Aorta (tissue), 5 donors: ENCODE measurements at places on chromosomes 1 and 21.

DNA sequence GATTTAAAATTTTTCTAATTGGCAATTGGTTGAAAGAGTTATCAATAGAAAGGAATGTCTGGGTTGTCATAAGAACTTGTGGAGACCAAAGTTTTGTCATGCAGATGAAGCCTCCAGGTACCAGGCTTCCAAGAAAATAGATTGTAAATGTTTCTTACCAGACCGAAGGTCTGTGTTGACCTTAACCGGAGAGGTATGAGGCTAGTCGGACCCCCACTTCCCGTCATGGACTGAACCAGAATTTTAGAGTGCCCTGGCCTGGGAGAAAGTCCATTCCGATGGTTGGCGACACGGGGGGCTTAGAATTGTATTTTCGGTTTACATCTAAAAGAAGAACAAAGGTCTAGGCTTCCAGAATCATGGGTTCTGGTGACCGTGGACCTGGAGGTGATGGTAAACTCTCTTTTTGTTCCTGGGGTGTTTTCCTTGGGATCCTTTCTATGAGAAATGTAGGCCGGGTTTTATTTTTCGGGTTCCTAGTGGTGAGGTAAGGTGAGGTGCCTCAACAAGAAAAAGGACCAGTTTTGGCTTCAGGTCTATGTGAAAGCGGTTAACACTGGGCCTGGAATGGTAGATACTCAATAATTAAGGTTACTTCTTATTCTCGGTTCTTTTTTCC, 405 bp upstream of the UHMK1 start:
- DNase-seq: no peak

GRCh38 chr1:154730259-154730658, 122.3 kb upstream of the ADAR start:
- DNase-seq: no peak

DNA sequence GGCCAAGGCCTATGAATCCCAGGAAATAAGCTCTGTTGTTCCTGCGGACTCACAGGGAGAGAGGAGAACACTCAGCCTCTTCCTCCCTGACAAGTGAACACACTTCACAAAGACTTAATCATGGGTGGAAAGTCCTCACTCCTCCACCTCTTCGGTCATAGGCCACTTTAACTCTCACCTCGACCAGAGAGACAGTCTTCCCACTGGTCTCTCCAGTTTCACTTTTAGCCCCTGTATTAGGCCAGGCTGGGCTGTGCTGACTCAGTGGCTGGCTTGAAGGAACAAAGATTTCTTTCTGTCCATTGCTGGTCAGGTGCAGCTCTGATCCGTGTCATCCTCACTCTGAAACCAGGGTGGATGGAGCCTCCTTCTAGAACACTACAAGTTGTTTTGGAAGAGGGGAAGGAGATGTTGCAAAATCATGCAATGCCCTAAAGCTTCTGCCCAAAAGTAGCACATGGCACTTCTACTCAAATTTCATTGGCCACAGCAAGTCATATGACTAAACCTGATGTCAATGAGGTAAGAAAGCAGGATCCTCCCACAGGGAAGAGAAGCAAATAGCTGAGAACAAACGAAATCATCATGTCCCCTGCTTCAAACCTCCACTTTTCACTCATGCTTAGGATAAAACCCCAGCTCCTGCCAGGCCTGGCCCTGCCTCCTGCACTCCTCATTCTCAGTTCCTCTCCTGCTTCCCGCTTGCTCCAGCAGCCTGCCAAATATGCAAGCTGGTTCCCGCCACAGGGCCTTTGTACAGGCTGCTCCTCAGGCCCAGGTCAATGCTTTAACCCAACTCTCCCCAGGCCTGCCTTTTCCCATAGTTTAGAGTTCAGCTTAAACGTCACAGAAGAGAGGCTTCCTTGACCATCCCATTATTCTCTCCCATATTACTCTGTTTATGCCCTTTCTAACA, 150.5 kb upstream of the RUNX3 start:
- DNase-seq: peak; percentile 64

DNA sequence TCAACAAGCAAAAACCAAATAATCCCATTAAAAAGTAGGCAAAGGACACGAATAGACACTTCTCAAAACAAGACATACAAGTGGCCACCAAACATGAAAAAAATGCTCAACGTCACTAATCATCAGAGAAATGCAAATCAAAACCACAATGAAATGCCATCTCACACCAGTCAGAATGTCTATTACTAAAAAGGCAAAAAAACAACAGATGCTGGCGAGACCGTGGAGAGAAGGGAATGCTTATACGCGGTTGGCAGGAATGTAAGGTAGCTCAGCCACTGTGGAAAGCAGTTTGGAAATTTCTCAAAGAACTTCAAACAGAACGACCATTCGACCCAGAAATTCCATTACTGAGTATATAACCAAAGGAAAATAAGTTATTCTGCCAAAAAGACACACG, 145.1 kb upstream of the EDN2 start:
- DNase-seq: no peak

DNA sequence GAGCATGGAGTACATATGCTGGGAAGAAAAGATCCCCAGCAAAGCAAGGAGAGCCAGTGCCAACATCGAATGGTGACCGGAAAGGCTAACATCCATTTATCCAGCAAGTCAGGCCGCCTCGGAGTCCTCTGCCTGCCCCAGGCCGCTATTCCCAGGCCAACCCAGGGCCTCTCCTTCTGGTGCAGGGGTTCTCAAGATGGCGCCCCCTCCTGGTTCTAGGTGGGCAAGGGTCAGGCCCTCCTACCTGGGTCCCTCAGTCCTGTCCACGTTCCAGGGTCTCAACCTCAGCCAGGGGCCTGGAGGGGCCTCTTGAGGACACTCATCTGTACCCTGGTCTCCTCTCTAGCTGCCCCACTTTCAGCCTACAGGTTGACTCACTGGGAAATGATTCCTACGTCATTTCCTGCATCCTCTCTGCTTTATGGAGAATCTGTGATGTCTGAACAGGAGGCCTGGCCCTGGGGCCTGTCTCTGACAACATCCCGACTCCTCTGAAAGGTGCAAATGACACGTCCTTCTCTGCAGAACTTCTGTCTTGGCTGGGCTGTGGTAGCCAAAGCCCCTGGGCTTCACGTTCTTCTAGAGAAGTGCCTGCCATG, 145.3 kb downstream of the PSMG1 start:
- peak; percentile 65 for DNase-seq

- DNase-seq: no peak
These were observed 7.1 kb downstream of the ZBTB21 start for GRCh38 chr21:42003051-42003461.

DNA sequence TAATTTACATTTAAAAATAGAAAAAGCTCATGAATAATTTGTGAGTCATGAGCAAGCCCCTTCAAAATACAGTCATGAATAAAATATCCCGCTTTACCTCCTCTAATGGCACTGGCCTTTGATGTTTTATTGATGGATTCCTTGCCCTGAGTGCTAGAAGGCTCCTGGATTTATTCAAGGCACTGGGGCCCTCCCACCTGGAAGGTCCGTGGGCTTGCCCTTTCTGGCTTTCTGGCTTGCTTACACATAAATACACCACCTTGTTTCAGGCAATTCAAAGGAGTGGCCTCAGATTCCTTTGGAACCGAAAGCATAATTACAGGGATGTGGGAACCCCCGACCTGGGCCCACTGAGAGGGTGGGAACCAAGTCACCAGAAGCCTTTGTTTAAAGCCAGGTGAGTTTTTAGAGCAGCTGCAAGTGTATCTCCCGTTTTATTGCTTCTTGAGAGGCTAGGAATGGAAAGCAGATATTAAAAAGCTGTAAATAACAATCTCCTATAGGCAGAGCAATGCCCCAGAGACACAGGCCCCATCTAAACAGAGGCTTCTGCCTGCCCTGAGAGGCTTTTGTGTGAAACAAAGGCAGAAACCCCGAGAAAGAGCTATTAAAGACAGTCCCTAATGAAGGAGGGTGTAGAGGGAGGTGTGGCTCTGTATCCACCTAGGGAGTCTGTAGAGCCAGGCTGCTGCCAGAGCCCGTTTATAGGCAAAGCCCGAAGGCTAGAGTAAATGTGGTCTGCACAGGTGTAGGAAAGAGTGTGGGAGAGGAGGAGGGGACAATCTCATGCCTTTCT, 126.4 kb downstream of the FAM78B start:
- DNase-seq: no peak

- DNase-seq: no peak
These were observed 30.5 kb downstream of the IFI16 start for GRCh38 chr1:159040206-159040605.

- peak; percentile 92 for DNase-seq
These were observed 22.6 kb upstream of the TRABD2B start for GRCh38 chr1:48019714-48020315.

- DNase-seq: no peak
These were observed 22.8 kb upstream of the BATF3 start for GRCh38 chr1:212722270-212722957.

DNA sequence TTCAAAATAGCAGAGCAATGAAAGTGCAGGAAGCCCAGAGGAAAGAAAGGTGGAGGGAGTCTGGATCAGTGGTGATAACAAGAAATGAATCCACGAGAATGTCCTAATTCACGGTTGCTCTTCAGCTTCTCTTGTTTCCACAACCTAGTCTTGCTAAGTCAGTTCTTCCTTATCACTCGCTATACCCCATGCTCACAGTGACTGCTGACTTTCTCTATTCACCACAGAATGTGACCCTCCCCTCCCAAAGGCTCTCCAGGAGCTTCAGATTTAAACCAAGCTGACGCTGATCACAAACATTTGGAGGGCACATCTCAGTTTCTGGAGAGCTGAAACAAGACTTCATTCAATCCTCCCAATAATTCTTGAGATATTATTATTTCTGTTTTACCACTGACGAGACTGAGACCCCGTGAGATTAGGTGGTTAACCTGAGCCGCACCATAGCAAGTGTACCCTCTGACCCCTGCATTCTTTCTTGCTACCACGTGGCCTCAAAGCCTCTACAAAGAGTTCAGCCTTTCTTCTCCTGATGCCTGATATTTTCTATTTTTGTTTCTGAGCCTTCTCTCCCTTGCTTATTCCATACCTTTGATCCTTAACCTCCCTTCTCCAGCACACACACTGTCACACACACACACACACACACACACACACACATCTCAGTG, 10.7 kb upstream of the CCN1 start:
- no peak for DNase-seq

- no peak for DNase-seq
These were observed 177.9 kb downstream of the CLIC6 start for GRCh38 chr21:34846601-34847112.

- no peak for DNase-seq
These were observed 6.3 kb downstream of the APP start for GRCh38 chr21:26164311-26164710.

DNA sequence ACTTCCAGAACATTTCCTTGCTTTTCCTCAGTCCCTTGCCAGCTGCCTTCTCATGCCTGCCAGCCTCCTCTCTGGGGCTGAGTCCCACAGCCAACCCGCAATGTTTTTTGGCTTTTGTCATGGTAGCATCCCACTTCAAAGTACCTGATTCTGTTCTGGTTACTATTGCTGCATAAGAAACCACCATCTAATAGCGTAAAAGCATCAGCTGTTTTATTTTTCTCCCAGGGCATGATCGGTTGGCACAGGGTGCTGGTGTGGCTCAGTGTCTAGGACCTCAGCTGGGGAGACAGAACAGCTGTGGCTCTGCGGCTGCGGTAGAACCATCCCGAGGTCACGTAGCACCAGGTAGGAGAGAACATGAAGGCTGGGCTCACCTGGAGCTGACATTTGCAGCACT, 8.9 kb upstream of the PRMT2 start:
- no peak for DNase-seq

DNA sequence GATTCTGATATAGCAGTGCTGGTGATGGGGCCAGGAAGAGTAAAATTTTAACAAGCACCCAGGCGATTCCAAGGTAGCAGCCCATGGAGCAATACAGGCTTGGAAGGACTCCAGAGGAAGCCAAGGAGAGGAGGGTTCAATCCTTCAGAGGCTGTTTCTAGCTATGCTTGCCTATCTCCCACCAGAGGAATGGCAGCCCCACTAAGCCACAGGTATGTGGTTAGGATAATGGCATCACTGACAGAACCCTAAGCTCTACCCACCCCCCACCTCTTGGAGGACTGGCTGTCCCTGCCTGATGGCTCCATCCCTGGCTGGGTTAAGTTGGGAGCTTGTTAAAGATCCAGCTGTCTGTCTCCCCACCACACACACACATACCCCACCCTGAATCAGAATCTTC, 19.3 kb upstream of the PTAFR start:
- no peak for DNase-seq

GRCh38 chr1:226217273-226217672, 6.2 kb upstream of the MIXL1 start:
- DNase-seq: no peak

GRCh38 chr1:198523182-198523950, 17.1 kb downstream of the ATP6V1G3 start:
- no peak for DNase-seq

- DNase-seq: no peak
These were observed 8.4 kb downstream of the ITGA10 start for GRCh38 chr1:145901312-145902021.

GRCh38 chr1:5646486-5647149, 345.6 kb downstream of the NPHP4 start:
- no peak for DNase-seq

GRCh38 chr21:43979654-43980053, 32.5 kb upstream of the TRAPPC10 start:
- DNase-seq: no peak

DNA sequence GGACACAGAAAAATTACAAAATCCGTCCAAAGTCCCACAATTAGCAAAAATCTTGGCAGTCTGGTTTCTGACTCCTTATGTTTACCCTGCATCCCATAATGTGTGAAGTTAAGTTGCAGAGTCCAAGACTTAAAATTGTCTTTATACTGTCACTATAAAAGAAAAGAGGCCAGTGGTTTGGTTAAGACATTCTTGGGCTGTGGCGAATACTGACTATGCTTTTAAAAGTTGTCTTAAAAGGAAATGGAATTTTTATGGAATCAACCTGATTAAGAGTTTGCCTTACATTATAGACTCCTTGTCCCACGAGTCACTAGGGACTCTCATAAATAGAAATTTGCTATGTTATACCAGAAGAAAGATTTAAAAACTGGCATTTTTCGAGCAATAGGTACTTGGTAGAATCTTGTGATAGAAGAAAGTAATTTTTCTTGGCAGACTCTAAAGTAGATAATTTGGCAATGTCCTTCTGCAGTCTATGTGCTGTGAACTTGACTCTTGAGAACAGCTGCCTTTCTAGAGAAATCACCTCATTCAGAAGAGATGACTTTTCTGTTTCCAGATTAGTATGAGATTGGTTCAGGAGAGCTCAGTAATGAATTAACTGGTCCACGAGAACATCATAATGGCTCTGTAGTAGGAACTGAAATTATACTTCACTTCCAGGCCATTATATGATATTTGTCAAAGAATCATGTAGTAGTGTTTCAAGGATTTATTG, 31.8 kb downstream of the NTNG1 start:
- DNase-seq: no peak

DNA sequence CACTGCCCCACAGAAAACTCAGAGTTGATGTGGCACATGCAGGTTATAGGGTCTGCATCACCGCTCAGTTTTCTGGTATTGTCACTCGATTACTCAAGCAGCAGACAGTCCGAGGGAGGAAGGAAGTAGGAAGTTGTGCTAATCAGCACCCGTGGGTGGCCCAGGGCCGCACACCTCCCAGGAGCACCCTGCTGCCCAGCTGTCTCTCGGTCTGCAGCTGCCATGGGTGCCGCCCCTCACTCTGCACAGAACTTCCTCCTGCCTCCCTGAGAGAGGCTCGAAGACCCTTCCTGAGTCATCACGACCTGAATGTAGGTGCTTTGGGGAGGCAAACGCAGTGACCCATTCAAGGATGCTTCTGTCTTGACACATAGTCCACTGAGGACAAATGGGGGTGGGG, 4.2 kb upstream of the TFF3 start:
- DNase-seq: no peak
